ENCODE measurements at places on chromosomes 2 and 18.

GRCh38 chr2:202014318-202014717, 19.3 kb upstream of the FZD7 start:
- DNase-seq: no peak

DNA sequence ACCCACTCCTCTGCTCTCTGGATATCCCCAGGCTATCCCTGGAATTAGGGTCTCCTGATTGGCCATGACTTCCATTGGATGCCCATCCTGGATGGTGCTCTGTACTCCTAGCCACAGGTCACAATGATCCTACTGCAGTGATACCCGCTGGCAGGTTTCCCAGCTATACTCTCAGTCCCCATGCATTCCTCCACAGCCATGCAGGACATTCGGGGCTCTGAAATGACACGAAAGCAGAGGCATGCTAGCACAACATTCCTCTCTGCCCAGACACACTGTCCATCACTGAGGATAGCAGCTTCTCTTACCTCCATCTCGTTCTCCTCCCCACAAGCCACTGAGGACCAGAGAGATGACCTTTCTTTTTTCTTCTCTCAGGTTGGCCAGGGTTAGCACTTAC, 51.7 kb upstream of the SPATS2L start:
- no peak for DNase-seq

- no peak for DNase-seq
These were observed 87.7 kb downstream of the DCC start for GRCh38 chr18:52427521-52428175.

- no peak for DNase-seq
These were observed 66.5 kb downstream of the EVA1A start for GRCh38 chr2:75494137-75494769.

- DNase-seq: peak; percentile 92
These were observed 168.6 kb upstream of the SIX2 start for GRCh38 chr2:45177870-45178269.

DNA sequence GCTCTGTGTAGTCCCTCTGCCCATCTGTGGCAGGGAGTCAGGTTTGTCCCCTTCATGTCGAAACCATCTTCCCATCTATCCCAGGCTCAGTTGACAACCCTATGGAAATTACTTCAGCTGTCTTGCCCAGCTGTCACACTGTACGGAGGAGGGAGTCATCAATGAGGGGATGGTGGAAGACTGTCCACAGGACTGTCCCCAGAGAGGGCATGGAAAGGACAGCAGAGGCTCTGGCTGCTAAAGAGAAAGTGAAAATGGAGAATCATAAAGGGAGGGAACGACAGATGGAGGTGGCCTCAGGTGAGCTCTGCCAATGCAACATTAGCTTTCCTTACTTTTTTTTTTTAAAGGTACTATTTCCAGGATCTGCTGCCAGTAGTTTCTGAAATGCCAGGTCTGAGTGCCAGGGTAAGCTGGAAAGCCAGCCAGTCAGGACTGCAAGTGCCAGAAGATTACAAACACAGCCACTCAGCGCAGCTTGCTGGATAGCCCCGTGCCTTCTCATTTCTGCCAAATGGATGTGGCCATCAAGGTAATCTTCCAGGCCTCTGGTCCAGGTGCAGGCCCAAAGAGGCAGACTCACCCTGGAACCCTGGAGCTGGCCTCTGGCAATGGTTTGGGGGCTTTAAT, 192.8 kb downstream of the AGPS start:
- no peak for DNase-seq

DNA sequence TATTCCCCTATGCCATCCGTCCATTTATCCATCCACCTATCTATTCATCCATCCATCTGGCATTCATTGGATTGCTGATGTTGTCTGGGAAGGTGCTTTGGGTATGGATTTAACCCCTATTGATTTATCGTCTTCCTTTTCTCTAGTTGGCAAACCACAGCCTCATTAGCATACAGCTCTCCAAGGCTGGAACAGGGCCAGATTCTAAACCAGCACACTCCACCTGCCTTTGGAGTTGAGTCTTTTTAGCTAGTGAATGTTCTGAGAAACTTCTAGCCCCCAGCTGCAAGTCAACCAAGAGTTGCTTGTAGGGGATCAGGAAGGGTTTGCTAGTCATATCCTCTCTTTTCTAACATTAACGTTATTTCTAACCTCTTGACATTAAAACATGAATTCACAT, 90.7 kb downstream of the NRP2 start:
- no peak for DNase-seq

GRCh38 chr2:230674966-230675672, 37.5 kb upstream of the CAB39 start:
- DNase-seq: no peak

DNA sequence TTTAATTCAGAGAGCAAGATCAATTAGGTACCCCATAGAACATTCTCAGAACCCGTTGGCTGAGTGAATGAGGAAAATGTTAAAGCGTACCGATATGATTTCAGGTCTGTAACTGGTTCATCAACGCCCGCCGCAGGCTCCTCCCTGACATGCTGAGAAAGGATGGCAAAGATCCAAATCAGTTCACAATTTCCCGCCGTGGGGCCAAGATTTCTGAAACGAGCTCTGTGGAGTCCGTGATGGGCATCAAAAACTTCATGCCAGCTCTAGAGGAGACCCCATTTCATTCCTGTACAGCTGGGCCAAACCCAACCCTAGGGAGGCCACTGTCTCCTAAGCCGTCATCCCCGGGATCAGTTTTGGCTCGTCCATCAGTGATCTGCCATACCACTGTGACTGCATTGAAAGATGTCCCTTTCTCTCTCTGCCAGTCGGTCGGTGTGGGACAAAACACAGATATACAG, 7.3 kb downstream of the TGIF1 start:
- no peak for DNase-seq

Data from astrocyte of the spinal cord (primary cell).